ENCODE measurements at places on chromosomes 3 and 15.

GRCh38 chr3:19931180-19931692 lies 2.8 kb downstream of the EFHB start:
- no peak for DNase-seq

GRCh38 chr15:55108448-55108847 lies 88.3 kb downstream of the RSL24D1 start:
- DNase-seq, result no peak

DNA sequence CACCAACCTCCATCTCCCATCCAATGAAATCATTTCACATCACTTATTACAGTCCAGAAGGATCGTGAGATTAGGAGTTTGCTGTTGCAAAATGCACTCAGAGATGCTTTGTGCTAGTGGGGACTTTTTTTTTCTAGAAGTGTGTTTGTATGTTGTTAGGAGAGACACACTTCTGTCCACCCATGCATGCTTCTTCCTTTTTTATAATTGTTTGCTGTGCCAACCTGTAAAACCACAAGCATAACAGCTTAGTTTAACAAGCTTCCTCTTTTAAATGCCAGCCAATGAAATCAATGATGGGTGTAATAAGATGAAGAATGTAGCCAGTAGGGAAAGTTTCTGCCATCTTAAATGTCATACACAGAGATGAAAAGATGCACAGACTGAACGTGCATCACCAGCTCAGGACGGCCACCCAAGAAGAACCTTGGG lies 305.6 kb upstream of the STT3B start:
- no peak for DNase-seq

DNA sequence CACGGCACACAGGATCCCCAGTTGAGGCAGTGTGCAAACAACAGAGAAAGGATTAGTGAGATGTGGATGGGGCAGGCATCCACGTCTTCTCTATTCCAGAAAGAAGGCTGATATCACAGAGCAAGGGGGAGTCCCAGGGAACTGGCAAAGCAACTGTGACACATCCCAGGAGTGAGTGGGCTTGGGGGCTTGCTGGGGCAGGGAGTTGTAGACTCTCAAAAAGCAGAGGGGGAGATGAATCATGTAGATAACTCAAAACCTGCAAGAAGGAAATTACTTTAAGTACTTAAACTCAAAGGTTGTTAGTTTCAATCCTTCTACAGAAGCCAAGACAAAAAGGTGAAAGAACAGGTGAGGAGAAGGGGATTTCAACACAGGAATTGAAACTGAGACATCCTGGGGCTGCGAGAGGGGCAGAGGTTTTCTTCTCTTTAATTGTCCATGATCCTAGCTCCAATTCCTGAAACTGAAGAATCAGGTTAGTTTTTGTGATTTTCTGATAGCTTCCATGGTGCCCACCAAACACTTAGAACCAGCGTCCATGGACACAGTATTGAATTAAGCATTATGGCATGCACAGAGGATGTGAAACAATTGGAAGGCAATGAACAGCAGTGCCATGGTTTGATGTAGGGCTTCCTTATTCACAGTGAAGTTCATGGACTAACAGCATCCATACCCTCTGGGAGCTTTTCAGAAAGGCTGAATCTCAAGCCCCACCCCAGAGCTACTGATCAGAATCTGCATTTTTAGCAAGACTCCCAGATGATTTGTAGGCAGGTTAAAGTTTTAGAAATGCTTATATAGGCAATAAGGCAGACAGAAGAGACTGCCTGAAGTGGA lies 52.0 kb downstream of the CCR3 start:
- DNase-seq, result no peak

DNA sequence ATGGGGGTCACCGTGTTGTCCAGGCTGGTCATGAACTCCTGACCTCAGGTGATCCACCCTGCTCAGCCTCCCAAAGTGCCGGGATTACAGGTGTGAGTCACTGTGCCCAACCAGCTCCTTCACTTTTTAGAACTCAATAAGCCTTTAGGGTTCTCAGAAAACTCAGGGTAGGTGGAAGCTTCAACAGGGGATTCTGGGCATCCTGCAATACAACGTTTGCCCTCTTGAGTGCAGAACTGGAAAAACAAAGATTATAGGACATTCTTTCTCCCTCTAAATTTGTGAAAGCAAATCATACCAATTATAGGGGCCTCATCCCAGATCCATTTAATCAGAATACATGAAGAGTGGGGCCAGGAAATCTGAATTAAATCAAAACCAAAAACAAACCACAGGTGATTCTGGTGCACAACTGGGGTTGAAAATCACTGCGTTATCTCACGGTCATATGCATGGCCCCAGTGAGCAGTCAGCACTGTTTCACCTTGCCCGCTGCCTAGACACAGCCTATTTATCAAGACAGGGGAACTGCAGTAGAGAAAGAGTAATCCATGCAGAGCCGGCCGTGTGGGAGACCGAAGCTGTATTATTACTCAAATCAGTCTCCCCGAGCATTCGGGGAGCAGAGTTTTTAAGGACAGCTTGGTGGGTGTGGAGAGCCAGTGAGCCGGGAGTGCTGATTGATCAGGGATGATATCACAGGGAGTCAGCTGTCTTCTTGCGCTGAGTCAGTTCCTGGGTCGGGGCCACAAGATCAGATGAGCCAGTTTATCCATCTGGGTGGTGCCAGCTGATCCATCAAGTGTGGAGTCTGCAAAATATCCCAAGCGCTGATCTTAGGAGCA lies 58.4 kb downstream of the TMEM44 start:
- DNase-seq, result no peak

DNA sequence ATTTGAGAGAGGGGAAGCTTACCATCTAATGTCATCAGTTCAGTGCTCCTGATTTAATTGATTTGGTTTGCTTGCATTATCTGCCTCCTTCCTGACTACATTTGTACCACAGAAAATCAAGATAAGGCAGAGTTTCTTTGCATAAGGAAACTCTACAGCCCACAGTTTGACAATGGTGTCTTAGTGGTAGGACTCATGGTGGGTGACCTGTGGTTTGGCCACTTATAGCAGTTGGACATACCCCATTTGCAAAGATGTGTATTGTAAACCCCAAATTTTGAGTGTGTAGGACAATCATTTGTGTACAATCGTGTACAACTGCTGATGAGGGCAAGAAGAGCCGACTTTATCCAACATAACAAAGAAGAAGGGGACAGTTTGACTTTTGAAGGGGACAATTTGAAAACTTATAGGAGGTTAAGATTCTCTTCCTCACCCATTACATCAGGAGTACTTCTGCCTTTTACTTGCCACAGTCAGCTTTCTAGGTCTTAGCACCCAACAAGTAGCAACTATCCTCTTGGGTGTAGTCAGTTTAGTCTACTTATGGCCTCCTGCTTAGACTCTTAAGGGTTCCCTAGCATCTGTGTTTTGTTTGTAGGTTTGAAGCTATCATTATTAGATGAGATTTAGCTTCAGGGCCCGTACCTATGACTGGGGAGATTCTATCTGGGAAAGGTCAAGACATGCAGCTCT lies 6.2 kb downstream of the TGFBR2 start:
- no peak for DNase-seq
